Cardiac fibroblast (primary cell): ENCODE measurements at places on chromosomes 13 and 19.

- DNase-seq: no peak
Measured at GRCh38 chr13:55359067-55359466, 1781.7 kb upstream of the PRR20A start.

- DNase-seq: peak; percentile 53
Measured at GRCh38 chr13:39422845-39423565, 180.0 kb downstream of the LHFPL6 start.

- no peak for DNase-seq
Measured at GRCh38 chr13:77521194-77521593, 14.3 kb upstream of the SCEL start.

DNA sequence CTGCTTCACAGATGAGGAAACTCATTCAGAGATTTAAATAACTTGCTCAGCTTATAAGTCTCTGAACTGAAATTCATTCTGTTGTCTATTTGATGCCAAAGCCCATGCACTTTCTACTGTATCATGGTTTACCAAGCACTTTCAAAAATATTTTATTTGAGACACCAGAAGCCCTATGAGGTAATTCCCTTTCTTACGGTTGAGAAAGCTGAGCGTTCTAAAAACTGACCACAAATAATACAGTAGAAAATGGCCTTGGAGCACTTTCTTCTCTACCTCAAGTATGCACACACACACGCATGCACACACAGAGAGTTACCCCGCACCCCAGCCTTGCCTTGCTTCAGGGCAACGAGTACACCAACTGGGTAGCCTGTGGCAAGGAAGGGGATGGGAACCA lies 228.5 kb downstream of the RFC3 start:
- no peak for DNase-seq
